ENCODE measurements at places on chromosomes 1 and 21.

DNA sequence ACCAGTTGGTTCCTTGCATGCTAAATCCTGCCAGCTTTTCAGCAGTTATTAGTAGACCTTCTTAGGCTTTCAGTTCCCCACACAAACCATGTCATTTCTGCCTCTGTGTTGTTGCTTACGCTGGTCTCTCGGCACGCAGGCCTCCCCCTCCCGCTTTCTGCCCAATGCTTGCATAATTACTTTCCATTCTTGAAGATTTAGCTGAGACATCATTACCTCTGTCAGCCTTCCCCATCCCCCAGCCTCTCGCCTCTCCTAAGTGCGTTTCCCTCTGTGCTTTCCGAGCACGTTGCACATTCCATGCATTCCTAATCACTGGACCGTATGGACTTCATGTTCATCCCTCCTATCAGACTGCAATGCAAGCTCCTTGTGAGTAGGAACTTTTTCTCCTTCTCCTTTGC, 26.8 kb downstream of the TSHB start:
- DNase-seq: no peak

DNA sequence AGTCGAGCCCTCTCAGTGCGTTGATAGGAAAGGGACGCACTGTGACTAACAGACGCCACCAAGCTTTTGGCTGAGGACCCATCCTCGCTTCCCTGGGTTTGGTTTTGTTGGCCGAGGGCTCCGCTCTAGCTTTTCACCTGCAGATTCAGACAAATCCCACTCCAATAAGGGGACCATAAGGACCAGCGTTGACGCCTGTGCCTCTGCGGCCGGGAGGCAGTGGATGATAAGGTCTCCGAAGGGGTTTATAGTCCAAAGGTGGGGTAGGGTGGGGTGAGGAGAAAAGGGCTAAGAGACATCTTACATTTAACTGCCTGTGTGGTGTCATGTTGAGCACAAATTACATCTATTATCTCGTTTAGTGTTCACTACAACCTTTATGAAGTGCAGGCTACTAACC, 760 bp downstream of the PEX14 start:
- DNase-seq: no peak

DNA sequence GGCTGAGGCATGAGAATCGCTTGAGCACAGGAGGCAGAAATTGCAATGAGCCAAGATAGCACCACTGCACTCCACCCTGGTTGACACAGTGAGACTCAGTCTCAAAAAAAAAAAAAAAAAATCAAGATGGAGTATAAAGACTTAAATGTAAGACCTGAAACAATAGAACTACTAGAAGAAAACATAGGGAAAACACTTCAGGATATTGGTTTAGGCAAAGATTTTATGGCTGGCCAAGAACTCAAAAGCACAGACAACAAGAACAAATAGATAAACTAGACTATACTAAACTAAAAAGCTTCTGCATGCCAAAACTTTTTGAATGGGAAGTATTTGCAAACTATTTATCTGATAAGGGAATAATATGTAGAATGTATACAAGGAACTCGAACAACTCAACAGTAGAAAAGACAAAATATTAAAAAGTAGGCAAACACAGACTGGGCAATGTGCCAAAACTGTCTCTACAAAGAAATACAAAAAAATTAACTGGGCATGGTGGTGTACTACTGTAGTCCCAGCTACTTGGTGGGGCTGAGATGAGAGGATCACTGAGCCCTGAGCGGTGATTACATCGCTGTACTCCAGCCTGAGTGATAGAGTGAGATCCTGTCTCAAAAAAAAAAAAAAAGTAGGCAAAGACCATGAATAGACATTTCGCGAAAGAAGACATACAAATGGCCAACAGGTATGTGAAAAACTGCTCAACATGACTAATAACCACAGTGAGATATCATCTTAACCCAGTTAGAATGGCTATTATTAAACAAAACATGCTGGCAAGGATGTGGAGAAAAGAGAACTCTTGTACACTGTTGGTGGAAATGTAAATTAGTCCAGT, 25.3 kb downstream of the DTL start:
- DNase-seq: no peak

DNA sequence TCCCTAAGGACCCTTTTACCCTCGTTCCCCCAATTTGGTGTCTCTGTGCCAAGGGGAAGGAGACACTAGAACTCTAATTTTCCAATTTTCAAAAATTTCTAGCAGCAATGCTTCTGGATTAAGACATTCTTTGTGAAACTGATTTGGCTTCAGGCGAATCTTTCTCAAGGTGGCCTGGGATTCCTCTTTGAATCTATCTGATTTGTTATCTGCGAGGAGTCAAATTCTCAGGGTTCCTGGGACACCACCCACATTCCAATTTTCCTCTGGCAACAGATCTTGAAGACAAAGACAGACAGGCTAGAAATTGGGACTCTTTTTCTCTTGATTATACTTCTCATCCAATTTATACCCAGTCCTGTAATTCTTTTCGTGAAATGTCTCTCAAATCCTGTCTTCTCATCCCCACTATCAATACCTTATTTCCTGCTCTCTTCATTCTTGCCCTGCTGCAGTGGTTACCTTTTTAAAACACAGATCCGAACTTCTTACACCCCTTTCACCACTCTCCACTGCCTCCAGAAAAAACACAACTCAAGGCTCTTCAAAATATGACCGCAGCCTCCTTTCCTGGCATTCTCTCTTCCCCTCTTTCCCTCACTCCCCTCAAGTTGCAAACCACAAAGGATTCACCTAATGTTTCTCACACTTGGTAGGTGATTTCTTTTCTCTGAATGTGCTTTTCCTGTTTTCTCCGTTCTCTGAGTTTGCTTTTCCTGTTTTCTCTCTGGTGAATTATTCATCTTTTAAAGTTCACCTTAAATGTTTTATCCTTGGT, 2.7 kb upstream of the MPZL1 start:
- no peak for DNase-seq

- no peak for DNase-seq
Measured at GRCh38 chr1:61120998-61121397, 38.6 kb downstream of the NFIA start.

DNA sequence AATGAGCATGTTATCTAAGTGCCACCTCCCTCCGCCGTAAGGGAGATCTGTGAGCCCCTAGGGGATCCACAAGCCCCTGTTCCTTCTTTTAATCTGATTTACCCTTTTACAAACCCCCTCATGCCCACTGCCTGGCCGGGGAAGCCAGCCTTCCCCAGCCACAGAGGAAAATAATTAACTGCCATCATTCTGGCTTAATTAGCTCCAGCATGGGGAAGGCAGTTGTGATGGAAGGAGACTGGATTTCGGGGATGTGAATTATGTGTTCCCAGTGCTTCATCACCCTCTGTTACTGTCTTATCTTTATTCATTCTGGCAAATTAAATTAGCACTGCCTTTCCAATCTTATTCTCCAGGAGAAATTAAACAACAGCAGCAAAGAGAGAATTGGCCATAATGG, 135.8 kb downstream of the PTPRU start:
- DNase-seq: no peak

DNA sequence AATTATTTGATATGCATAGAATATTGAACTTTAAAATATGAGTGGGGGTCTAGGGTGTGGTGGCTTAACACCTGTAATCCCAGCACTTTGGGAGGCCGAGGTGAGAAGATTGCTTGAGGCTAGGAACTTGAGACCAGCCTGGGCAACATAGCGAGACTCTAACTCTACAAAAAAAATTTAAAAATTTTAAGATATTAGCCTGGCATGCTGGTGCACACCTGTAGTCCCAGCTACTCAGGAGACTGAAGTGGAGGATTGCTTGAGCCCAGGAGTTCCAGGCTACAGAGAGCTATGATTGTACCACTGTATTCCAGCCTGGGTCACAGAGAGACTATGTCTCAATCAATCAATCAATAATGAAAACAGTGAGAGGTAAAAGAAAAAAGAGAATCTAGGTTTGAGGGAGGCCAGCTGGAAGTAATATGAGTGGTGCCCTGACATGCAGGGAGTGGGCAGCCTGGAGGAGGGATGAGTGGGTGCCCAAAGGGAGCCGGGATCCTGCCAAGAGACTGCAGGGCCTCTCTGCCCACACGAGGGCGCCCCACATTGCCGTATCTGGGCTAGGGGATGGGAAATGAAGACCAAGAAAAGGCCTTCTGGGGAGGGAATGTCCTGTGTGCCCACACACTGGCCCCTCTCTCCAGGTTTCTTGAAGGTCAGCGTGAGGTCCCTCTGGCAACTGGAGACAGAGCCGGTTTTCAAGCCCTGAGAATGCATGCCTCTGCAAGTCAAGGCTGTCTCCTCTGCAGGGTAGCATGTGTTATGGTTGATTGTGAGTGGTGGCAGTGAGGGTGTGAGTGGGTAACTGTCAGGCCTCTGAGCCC, 93.9 kb upstream of the PPM1J start:
- peak; percentile 26 for DNase-seq

- peak; percentile 3 for DNase-seq
Measured at GRCh38 chr1:7942214-7942921, 1.7 kb upstream of the TNFRSF9 start.

GRCh38 chr1:86956221-86956620, 41.8 kb downstream of the HS2ST1 start:
- DNase-seq: no peak

DNA sequence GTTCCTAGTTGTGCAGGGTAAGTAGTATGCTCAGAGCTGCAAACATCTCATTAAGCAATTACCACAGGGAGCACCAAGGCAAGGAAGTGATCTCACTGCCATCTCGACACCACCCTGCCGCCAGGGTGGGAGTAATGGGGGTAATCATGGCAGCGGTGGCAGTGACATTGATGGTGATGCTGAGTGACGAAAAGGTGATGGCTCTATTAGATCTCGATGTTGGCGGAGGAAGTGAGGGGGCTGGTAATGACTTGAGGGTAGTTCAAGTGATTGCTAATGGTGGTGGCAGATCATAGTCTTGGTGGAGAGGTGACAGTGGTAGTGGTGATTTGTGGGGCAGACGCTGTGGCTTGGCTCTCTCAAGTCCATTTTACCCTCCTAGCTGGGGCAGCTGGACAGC, 25.4 kb upstream of the TENT5B start:
- DNase-seq: no peak

GRCh38 chr1:223752721-223753515, 40.6 kb downstream of the CAPN2 start:
- no peak for DNase-seq

DNA sequence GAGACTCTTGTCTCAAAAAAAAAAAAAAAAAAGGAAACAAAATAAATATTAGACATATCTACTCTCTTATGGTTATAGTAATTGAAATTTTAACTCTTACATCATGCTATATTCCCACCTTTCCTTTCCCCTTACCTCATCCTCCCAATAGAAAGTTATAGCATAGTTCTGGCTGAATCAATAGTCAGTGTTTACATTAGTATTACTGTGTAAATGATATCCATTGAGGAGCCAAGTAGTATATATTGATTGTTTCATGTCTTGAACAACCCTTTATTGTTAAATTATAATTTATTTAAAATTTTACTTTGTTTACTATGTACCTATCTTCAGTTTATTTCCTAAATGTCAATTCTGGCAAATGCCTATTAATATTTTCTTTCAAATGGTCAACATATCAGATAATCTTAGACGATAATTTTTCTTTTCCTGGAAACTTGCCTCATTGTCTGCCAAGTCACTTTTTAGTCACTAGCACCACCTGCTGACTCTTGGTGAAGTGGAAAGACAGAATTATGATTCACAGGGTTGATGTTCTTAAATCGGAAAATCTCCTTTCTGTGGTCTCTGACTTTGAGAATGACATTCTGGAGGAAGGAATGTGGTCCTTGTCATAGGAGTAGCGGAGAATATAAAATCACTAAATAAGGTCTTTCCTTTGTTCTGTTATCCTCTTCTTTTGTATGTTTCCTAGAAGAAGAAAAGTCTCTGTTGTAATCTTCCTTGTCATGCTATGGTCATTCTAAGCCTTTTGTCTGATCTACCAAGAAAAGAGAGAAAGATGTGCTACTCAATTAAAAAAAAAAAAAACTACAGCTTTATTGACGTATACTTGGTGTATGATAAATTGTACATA, 8.6 kb downstream of the HJV start:
- peak; percentile 27 for DNase-seq

GRCh38 chr1:243375596-243375995, 119.8 kb downstream of the SDCCAG8 start:
- no peak for DNase-seq
